ENCODE measurements at places on chromosomes 3 and 15.

DNA sequence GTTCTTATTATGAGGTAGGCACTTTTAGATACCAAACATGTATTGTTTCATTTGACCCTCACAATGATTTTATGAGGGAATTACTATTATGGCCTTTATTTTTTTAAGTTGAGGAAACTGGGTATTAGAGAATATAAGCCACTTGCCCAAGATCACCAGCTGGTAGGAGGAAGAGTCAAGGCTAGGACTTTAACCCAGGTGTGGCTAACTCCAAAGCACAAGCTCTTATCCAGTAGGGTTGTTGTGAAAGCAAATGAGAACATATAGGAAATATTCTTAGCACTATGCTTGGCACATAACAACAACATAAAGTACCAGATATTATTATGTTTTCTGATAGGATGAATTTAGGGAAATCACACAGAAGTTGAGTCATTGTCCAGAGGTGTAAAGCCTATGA lies 7.9 kb downstream of the BTLA start:
- no peak for DNase-seq

DNA sequence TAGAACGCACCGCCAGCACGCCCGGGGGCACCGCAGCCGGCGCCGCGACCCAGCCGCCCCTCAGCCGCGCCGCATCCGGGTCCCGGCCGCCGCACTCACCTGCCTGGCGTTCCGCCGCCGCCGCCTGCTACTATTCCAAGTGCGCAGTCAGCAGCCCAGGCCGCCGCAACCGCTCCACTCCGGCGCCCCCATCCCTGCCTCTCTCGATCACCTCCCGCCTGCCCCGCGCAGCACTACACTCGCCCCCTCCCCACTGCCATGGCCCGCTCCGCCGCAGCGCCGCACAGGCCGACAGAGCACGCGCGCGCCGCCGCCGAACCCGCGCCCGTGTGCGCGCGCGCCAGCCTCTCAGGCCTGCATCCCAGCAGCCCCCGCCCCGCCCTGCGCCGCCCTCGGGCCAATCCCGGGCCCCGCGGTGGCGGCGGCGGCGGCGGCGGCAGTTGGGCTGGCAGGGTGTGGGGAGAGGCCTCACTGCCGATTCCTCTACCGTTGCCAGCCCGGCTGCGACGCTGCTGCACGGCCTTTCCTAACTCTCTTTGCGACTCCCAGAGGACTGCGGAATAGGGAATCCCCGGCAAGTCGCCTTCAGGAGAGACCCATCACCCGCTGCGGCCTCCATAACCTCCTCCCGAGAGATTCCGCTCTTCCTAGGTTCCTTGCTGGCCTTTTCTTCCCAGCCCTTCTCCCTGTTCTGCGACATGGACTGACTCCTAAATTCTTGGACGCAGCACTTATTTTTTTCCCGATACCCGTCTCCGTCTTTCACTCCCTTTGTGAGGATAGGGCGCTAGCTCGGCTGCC lies at the start of gene PIK3CB:
PIK3CB (minus strand) TSS at position 333 of the 801 bp plus-strand sequence. CDS start 75,585 bp downstream, outside the sequence.
- DNase-seq = peak; percentile 69

DNA sequence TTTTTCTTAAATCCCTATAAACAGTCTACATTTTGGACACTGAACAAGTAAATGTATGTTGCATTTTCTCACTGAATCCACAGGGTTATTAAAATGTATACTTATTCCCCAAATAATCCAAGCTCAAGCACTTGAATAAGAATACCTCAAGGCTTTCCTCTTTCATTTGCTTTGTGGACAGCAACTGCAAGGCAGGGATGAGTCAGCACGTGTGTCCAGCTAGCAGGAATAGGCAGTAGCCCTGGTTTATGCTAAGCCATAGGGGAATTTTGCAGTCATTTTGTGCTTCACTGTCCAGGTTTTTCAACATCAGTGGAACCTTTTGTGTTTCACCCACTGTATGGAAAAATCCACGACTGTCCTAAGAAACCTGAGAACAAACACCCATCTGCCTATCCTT lies 96.7 kb upstream of the KCNMB2 start:
- DNase-seq = no peak

- DNase-seq = no peak
Measured at GRCh38 chr3:98582042-98582441, 11.4 kb downstream of the CPOX start.

GRCh38 chr3:23549148-23549910 lies 256.4 kb upstream of the UBE2E1 start:
- no peak for DNase-seq

GRCh38 chr3:156608601-156609514 lies 53.9 kb upstream of the SSR3 start:
- DNase-seq = no peak

DNA sequence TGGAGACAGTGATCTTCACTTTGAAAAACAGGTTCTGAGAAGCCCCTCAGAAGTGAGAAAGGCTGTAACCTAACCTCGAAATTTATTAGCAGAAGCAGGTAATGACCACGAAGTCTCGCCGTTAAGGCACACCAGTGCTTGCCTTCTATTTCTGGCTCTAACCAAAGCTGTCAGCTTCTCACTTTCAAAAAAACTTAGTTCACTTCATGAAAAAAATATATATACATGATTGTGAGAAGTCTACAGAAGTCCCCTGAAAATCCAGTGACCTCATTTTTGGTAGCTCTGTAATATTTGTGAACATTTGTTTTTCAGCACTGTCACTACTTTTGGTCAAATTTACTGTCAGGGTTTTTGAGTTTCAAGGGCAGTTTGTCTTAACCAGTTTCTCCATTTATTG lies 19.1 kb upstream of the AKAP13 start:
- DNase-seq = no peak

All from activated CD8-positive, alpha-beta memory T cell treated with anti-CD3 and anti-CD28 coated beads for 4 hours (primary cell).